Left lobe of liver (tissue), 2 donors: ENCODE measurements at places on chromosomes 3 and 15.

DNA sequence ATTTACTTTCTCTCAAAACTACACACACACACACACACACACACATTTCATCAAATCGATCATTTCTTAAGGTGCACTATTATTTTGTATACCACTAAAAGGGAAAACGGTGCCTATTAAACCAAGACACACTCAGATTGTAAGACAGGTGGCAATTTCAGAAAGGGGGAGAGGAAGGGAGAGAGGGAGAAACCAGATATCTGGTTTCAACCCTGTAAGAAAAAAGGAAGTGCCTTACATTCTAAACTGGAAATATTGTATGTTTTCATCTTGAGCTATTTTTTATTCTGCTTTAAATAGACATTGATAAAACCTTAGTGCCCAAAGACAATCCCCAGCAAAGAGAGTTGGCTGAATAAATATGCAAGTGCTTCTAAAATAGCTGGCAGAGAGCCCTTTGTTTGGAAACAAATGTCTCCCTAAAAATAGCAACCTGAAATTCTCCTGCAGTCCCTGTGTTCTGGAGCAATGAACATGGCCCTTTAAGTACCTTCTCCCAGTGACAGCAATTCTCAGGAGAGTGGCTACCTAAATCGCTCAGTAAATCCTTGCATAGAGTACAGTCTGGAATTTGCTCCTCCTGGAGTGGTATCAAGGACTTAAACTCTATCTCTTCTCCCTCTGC, 85.7 kb downstream of the RARB start:
- DNase-seq, result no peak

- no peak for DNase-seq
Measured at GRCh38 chr15:31329640-31330010, 3.0 kb downstream of the KLF13 start.

GRCh38 chr3:143605233-143605950, 242.9 kb downstream of the SLC9A9 start:
- no peak for DNase-seq

DNA sequence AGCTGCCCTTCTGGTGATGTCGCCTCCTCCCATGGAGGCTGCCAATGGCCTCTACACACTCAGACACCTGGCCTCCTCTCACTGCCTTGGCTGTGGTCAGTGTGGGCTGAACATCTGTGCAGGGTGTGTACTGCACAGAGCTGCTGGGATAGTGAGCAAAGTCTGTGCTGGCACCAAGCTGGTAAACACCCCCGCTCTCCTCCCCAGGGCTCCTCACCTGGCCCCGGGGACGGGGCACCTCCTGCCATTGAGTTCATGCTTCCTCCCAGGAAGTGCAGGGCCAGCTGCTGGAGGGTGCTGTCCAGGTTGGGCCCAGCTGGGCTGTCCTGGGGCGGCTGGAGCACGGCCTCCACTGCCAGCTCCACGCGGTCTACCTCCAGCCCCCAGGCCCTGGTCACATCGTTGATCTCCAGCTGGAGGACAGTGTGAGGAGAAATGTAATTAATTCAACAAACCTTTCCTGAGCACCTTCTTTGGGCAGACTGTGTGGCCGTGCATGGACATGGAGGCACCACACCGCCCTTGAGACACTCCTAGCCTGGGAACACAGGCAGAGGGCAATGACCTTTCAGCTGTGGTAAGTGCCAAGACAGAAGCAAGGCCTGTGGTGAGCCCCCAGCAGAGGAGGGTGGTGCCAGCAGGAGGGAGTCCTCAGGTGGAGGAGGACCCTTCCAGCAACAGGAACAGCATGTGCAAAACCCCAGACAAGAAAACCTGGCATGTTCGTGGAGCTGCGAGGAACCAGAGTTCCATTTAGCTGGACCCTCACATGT, 6.8 kb downstream of the STOML1 start:
- DNase-seq, result no peak

DNA sequence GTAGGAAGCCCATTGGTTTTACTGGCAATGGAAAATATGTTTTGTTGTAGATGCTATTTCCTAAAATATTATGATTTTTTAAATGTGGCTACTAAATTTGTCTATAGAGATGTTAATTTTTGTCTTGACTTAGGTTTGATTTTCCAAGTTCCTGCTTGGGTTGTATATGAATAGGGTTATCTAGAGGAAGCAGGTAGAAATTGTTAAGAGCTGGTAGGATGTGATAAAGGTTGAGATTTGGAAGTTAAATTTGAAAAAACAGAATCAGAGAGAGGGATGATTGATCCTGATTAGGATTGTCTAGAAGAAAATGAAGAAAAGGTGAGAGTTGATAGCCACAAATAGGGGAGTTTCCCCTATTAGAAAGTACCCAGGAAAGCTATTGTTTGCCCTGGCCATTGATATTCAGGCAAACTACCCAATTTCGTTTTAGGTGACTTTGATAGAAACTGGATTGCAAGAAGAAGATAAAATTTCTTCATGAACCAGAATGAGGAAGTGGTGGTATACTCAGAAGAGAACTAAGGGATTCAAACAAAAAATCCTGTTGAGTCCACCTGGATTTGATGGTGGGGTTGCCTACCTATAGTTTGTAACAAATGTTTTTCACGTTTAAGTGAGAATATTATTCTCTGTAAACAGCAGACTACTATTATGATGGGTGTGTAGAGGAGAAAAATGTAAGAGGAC, 91.2 kb upstream of the PHLDB2 start:
- DNase-seq, result no peak

DNA sequence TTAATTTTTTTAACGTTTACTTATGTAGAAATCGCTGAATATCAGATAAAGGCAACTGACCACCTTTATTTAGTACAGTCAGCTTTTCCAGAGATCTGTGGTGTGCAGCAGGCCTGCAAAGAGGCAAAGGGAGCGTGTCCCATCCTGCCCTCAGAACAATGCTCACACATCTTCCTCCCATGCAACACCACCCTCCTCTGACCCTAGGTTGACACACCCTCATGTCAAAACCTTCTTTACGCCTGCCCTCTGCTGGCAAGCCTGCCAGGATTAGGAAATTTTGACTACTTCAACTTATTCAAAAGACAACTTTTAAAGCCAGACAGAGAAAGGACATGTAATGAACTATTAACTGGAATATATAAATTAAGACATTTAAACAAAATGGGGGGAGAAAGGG, 513.7 kb downstream of the FOXP1 start:
- peak; percentile 57 for DNase-seq

GRCh38 chr15:65873256-65873655, 4.0 kb downstream of the RAB11A start:
- no peak for DNase-seq

- no peak for DNase-seq
Measured at GRCh38 chr3:190497811-190498210, 16.1 kb upstream of the IL1RAP start.
